ENCODE measurements at places on chromosomes 13 and 19.
A peak's percentile ranks its signal among the peaks of the same experiment; 100 is the strongest.

GRCh38 chr13:60661521-60661920 lies 264.5 kb downstream of the TDRD3 start:
- DNase-seq = no peak

- no peak for DNase-seq
Measured at GRCh38 chr13:78540058-78540457, 63.3 kb downstream of the POU4F1 start.

- DNase-seq = no peak
Measured at GRCh38 chr13:88086577-88086976, 415.4 kb downstream of the SLITRK5 start.

- DNase-seq = no peak
Measured at GRCh38 chr19:31280287-31281006, 68.8 kb downstream of the TSHZ3 start.

DNA sequence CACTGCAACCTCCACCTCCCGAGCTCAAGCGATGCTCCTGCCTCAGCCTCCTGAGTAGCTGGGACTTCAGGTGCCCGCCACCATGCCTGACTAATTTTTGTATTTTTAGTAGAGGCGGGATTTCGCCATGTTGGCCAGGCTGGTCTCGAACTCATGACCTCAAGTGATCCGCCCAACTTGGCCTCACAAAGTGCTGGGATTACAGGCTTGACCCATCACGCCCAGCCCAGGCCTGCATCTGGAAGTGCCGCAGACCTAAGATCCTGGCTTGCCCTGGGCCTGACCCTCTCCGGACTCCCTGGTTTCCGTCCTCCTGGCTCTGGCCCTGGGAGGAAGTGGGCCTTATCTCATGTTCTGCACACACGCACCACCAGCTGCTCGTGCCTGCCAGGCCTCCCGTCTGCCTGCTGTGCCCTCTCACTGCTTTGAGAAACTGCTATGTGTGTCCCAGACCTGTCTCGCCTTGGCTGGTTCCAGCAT lies 4.7 kb upstream of the PTGIR start:
- DNase-seq = no peak

DNA sequence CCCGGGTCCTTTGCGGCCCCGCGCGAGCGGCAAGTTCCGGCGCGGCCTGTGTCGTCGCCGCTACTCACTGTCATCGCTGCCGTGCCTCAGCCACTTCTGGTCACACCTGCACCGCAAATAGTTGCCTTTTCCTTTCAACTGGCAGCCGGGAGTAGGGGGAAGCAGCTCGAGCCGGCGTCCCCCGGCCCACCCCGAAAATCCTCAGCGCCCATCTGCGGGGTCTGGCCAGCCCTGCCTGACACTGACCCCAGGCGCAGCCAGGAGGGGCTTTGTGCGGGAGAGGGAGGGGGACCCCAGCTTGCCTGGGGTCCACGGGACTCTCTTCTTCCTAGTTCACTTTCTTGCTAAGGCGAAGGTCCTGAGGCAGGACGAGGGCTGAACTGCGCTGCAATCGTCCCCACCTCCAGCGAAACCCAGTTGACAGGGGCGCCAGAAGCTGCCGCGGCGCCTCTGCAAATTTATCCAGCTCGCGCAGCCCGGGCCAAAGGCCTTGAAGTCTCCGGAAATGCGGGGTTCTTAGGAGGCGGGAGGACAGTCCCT lies 1.7 kb downstream of the PDX1 start:
- DNase-seq = no peak

GRCh38 chr13:60794751-60795150 lies 397.7 kb downstream of the TDRD3 start:
- no peak for DNase-seq

GRCh38 chr13:34654647-34655046 lies 287.4 kb upstream of the NBEA start:
- peak; percentile 22 for DNase-seq

DNA sequence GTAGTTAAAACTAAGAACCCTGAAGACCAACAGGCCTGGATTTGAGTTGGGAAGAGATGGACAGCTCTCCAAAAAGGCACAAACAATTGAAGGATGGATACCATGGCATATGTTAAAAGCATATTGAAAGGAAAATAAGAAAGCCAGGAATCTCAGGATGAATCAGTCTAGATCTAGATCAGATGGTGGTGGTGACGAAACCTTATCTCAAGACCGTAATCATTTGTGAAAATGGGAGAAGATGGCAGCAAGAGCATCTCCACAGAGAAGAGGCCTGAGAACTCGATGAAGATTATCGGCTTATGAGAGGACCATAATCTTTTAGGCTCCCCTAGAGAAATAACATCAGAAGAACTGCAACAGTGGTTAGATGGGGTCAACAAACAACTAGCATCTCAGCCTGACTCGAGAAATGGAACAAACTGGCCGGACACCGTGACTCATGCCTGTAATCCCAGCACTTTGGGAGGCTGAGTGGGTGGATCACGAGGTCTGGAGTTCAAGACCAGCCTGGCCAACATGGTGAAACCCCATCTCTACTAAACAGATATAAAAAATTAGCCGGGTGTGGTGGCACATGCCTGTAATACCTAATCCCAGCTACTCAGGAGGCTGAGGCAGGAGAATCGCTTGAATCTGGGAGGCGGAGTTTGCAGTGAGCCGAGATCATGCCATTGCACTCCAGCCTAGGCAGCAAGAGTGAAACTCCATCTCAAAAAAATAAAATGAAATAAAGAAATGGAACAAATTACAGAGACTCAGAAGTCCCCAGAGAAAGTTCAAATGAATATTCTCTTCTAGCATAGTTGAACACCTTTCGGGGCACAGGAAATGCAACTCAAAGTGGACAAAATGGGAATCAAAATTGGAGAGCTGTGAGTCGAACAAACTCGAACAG lies 47.6 kb downstream of the FOXO1 start:
- no peak for DNase-seq

DNA sequence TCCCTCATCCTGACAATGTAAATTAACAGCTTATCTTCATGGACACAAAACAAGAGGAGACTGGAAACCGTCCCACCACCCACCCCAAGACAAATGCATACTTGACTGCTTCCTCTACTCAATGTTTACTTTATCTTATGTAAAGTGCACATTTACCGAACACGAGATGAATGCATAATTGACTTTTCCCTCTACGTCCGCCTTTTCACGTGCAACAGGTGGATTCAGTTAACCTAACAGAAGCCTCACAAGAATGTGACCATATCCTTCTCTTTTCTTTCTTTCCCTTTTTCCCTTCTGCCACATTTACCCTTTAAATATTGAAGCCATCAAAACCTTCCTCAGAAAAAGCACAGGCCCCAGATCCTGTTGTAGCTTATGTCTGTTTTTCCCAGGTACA lies 468.0 kb downstream of the UQCRFS1 start:
- DNase-seq = no peak

DNA sequence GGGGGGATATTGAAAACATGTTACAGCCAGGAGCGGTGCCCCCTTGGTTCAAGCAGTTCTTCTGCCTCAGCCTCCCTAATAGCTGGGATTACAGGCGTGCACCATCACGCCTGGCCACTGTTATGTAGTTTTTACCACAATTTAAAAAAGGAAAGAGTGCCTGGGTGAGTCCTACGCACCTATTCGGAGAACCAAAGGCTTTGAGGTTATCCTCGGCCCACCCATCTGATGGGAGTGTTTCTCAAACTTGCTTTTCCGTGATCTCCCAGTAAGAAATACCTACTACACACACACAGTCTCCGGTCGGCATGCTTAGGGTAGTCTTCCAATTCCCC lies 4.2 kb upstream of the GP6 start:
- no peak for DNase-seq

DNA sequence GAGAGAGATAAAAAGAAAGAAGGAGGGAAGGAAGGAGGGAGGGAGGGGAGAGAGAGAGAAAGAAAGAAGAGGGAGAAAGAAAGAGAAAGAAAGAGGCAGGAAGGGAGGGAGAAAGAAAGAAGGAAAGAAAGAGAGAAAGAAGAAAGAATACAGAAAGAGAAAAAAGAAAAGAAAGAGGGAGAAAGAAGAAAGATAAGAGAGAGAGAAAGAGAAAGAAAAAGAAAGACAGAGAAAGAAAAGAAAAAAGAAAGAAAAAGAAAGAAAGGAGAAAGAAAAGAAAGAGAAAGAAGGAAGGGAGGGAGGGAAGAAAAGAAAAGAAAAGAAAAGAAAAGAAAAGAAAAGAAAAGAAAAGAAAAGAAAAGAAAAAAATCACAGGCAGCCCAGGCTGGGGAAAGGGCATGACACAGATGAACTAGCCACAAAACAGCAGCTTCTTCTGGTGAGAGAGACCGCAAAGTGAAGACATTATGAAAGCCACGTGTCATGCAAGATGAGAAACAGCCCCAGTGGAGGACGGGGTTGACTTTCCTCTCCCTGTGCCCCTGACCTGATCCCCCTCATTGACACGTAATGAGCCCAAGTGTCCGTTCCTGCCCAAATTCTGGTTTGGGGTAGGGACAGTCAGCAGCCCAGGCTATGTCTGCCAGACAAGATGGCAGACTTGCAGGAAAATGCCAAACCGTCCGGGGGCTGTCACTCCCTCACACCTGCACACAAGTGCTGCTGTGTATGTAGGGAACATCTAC lies 102.1 kb downstream of the INSR start:
- DNase-seq = peak; percentile 24

GRCh38 chr19:14056069-14056666 lies 5.7 kb downstream of the PALM3 start:
- no peak for DNase-seq

DNA sequence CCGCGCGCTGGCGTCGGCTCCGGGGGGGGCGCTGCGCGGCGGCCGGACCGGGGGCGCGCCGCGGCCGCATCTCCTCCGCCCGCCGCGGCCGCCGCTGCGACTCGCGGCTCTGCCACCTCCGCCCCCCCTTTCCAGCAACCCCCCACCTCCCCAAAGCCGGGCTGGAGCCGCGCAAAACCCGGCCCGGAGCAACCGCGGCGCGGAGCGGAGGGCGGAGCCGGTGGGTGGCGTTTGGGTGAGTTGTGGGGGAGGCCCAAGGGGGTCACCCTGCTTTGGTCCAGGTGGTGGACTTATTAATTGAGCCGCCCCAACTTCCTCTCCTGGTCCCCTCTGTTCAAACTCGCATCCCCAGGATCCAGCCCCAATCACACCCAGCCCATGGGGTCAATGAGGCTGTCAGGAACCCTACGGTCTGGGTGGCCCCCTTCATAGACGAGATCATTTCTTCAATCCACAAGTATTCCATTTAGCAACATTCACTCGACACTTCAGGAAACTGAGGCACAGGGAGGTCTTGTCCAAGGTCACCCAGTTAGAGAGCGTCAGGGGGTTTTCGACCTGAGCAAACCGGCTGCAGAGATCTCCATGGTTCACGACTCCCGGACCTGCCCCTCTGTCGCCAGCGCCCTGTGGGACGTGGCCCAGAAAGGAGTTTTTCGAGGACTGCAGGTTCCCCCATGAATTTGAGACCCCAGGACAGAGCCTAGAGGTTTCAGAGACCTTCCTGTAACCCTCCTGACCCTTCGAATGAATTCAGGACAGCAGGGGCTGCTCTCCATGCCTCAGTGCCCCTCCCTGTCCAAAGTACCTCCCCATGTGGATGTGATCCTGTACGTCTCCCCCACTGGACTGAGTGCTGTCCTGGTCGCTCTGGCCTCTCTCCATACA lies 22.4 kb upstream of the SEMA6B start:
- DNase-seq = peak; percentile 79

DNA sequence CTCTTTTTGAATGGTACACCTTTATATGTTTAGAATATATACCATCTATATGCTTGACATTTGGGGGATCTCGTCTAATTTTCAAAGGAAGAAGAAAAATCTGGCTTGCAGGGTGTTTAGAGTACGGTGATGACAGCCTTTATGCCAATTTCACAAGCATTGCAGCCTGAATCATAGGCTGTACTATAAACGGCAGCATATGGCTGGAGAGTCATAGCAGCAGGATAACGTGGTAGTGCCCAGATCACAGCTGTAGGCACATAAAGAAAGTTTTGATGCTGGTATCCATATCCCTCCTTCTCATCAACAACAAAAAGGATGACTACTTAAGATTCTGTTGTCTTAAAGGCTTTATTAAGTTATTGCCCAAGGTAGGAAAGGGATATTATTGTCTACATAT lies 253.0 kb downstream of the PCDH9 start:
- no peak for DNase-seq

DNA sequence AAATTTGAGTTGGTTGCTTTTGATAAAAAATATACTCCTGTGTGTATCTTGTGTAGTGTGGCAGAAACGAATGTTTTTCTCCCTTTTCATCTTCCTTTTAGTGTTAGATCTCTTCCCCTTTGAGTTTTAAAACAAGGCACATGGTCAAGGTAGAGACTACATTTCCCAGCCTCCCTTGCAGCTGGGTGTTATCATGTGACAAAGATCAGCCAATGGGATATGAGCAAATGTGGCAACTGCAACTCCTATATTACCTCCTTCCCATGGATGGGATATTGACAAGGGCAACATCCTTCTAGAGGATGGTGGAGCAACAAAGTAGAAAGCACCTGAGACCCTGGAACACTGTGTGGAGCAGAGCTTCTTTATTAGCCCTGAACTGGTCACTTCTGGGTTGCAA lies 42.4 kb downstream of the ADGRE3 start:
- DNase-seq = no peak

- DNase-seq = no peak
Measured at GRCh38 chr13:112444416-112445399, 68.6 kb downstream of the SPACA7 start.

DNA sequence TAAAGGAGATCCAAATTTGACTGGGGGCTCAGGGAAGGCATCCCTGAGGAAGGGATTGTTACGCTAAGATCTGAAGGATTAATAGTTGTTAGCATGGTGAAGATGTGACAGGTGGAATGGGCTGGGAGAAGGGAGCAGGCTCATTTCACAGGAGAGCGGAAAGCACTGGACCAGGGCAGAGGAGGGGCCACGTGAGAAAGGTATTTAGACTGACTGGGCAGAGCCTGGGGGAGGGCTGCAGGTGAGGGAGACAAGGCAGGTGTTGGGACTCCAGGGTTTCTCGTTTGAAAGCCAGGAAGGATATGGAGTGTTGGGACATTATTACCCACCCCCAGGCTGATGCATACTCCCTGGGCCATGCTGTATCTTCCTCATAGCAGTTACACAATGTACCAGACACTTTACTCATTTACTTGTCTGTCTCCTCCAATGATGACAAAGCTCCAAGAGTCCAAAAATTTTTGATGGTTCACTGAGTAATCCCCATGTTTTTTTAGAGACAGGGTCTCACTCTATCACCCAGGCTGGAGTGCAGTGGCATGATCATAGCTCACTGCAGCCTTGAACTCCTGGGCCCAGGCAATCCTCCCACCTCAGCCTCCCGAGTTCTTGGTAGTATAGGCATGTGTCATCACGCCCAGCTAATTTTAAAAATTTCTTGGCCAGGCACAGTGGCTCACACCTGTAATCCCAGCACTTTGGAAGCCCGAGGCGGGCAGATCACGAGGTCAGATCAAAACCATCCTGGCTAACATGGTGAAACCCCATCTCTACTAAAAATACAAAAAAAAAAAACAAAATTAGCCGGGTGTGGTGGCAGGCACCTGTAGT lies 2.3 kb downstream of the TRAPPC6A start:
- DNase-seq = no peak

GRCh38 chr13:51230477-51231105 lies 8.4 kb downstream of the FAM124A start:
- DNase-seq = peak; percentile 41

GRCh38 chr13:113527272-113527958 lies 36.9 kb upstream of the DCUN1D2 start:
- DNase-seq = no peak
